Ureter (tissue), 1 donor: ENCODE measurements at places on chromosomes 2 and 18. TPM values are rescaled to one million over a fixed set of nuclear protein-coding genes. Genes with fewer than 3 reads are reported as not detected.

DNA sequence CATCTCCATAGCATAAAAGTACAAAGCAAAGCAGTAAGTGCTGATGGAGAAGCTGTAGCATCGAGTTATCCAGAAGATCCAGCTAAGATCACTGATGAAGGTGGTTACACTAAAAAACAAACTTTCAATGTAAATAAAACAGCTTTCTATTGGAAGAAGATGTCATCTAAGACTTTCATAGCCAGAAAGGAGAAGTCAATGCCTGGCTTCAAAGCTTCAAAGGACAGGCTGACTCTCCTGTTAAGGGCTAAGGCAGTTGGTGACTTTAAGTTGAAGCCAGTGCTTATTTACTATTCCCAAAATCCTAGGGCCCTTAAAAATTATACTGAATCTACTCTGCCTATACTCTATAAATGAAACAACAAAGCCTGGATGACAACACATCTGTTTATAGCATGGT, 44.0 kb downstream of the METTL8 start:
- no peak for DNase-seq

DNA sequence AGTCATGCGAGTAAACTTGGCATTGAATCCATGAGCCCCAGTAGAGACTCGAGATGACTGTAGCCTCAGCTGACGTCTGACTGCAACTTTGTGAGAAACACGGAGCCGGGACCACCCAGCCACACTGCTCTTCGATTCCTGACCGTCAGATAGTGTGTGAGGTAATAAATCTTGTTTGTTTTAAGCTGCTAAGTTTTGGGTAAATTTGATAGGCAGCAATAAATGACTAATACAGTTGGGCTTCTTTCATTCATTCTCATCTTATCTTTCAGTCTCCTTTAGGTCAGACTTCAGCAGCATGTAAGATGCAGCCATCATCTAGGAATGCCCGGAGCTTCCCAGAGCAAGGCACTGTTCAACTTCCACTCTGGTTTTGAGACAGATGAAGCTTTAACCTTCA, 8.0 kb upstream of the KLHL29 start:
- no peak for DNase-seq

DNA sequence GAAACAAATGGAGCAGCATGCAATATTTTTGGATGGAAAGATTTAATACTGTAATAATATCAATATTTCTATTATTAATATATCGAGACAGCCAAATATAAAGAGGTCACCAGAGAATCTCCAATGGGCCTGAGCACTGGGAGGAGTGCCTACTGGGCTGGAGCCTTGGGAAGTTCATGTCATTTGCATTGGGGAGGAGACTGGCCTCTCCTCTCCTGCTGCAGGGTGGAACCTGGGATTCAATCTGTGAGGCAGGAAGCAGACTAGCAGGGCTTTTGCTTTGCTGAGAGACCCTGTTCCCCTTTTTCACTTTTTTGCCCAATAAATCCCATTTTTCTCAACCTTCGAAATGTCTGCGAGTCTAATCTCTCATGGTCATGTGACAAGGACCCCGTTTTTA, 390.6 kb upstream of the CYRIA start:
- no peak for DNase-seq

GRCh38 chr2:80529466-80530165, 225.1 kb upstream of the LRRTM1 start:
- DNase-seq, result no peak

The CDH7 gene
- total RNA-seq, result not detected
